HFFc6 (cell line): ENCODE measurements at places on chromosomes 13 and 19.

DNA sequence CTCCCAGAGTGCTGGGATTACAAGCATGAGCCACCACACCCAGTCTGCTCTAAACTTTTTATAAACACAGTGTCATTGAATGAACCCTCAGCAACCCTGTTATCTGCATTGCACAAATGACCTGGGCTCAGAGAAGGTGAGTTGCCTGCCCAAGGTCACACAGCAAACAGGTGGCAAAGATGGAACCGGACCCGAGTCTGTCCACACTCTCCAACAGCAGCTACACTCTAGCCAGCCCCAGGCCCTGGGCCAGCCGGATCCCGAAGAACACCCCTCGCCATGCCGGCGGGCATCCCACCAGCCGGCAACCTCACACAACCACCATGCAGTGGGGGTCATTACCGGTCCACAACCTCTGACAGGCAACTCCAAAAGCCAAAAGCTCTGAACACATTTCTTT is 14.5 kb downstream of the ERCC2 start:
- H3K36me3 ChIP-seq, result peaks cover 49% of the 10 kb centered on the region
- H3K4me1 ChIP-seq, result no peaks in the 10 kb centered on the region
- DNase-seq, result no peak
- H3K27ac ChIP-seq, result no peak overlapping the region

GRCh38 chr19:35291259-35291658 is 702 bp upstream of the MAG start:
- H3K27me3 ChIP-seq, result peaks cover 31% of the 10 kb centered on the region
- no peak for DNase-seq
- no peak overlapping the region for H3K4me3 ChIP-seq
- no peak overlapping the region for H3K27ac ChIP-seq
- H3K36me3 ChIP-seq, result no peaks in the 10 kb centered on the region

DNA sequence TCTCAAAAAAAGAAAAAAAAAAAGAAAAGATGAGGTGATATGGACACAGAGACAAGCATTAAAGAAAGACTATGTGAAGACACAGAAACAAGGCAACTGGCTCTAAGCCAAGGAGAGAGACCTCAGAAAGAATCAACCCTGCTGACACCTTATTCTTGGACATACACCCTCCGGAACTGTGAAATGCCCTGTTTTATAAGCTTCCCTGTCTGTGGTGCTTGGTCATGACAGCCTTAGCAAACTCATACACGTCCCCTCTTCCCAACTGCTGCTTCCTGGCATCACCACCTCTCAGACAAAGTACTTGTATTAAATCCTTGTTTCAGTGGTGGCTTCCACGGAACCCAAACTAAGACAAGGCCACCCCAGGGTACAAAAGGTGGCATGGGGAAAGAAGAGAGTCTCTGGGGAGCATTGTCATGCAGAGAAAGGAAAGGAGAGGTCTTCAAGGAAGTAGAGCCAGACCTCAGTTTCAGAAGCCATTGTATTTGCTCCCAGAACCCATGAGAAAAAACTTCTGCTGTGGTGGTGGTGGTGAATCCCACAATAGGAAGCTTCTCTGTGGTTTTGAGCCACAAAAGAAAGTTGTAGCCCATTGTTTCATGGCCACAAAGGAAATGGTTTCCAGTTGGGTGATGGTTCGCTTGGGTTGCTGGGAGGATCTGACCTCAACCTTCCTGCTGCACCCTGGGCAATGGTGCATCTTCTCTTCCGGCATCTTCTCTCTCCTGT is 16.3 kb upstream of the TSPAN16 start:
- DNase-seq, result no peak
- H3K27ac ChIP-seq, result no peak overlapping the region
- peaks cover 11% of the 10 kb centered on the region for H3K27me3 ChIP-seq
- no peaks in the 10 kb centered on the region for H3K36me3 ChIP-seq

DNA sequence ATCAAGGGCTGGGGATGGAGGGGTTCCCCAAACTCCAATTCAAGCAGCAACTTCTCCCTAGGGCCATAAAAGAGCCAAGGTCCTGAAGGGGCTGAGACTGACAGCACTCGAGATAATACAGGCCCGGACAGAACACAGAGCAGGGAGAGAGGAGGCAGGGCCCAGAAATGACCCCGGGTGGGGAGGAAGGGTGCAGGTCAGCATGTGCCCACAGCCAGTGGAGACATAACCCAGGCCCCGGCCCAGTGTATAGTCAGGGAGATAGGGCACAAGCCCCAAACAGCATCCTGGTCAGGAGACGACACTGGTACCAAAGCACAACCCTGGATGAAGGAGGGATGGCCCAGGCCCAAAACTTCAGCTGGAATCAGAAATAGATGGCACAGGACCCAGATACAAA is 28.6 kb upstream of the ATP1A3 start:
- peaks cover 49% of the 10 kb centered on the region for H3K4me1 ChIP-seq
- no peak for DNase-seq
- H3K36me3 ChIP-seq, result no peaks in the 10 kb centered on the region

GRCh38 chr19:23470873-23471545 is 75.7 kb upstream of the ZNF91 start:
- DNase-seq, result no peak
- peak overlapping the region; percentile 74 for H3K4me3 ChIP-seq
- peaks cover 40% of the 10 kb centered on the region; the same call in 1 of the 2 replicates for H3K36me3 ChIP-seq
- H3K4me1 ChIP-seq, result peaks cover 28% of the 10 kb centered on the region

DNA sequence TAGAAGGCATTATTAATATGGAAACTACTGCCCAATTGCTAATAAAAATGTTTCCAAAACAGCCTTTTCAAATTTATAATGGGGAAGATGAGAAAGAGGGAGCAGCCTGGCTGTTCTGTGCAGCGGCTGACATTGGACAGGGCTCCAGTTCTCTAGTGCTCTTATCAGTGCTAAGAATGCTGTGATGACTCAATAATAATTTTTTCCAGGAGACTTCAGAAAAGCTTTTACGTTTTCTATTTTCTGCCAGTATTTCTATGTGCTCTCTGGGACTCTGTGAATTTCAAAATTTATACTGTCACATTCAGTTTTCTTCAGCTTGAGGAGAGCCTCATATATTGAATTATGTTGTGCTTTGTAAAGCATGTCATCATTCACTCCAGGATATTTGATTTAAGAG is 209.6 kb downstream of the VWA8 start:
- no peak overlapping the region; the same call in 1 of the 2 replicates for H3K27ac ChIP-seq
- H3K4me1 ChIP-seq, result peaks cover 13% of the 10 kb centered on the region
- H3K4me3 ChIP-seq, result no peak overlapping the region
- DNase-seq, result peak; percentile 7
- H3K27me3 ChIP-seq, result peaks cover 1% of the 10 kb centered on the region; the same call in 1 of the 2 replicates
- peaks cover 48% of the 10 kb centered on the region for H3K36me3 ChIP-seq

GRCh38 chr13:72745260-72745659 is 17.5 kb downstream of the BORA start:
- H3K27ac ChIP-seq, result peak overlapping the region; percentile 48; the same call in 1 of the 2 replicates
- no peaks in the 10 kb centered on the region for H3K27me3 ChIP-seq
- H3K36me3 ChIP-seq, result peaks cover 7% of the 10 kb centered on the region
- H3K4me1 ChIP-seq, result no peaks in the 10 kb centered on the region
